H1 (cell line): ENCODE measurements at places on chromosomes 4 and X. TPM values are rescaled to one million over a fixed set of nuclear protein-coding genes. Genes with fewer than 3 reads are reported as not detected.

The CACNA1F gene
- polyA plus RNA-seq: 0.59 and 1.7 TPM in 2 replicates

- no peaks in the 10 kb centered on the region for H3K27me3 ChIP-seq
- no peak for DNase-seq
- no peak overlapping the region for H3K27ac ChIP-seq
- H3K36me3 ChIP-seq: no peaks in the 10 kb centered on the region
- peaks cover 7% of the 10 kb centered on the region; the same call in 1 of the 2 replicates for H3K4me1 ChIP-seq
Observed at GRCh38 chrX:12080265-12080664, 58.0 kb upstream of the FRMPD4 start.

The FRG2 gene
- polyA plus RNA-seq: not detected in 2 replicates

DNA sequence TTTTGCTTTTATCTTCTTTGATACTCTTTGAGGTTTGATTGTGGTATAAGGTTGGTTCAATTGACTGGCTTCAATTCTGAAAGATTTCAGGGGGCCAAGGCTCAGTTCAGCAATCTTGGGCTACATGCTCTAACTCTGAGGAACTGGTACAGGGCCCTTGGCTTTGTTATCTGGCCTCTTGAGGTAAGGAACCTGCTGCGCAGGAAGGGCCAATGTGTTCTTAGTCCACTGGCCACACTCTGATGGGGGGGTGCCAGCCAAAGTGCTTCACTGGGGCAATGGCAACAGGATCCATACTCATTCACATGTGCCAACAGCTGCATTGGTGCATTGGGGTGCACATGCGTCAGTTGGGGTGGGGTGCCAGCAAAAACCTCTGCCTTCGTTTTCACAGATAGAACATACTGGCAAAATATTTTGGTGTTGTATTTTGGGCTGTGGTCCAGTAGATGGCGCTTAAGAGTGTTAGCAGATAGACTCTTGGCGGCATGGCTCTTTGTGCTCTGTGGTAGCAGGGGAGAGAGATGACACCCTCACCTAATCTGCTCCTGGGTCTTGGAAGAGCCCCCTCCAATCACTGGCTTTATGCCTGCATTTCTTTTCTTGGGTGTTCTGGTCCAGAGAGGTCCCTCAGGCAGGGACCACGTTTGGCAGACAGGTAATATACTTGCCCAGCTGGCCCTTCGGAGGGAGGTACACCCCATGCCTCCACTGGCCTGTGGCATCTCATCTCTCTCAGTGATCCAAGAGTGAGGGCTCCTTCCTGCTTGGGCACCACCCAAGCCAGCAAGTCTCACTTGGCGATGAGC, 42.9 kb downstream of the NDST3 start:
- no peaks in the 10 kb centered on the region; the same call in 1 of the 2 replicates for H3K27me3 ChIP-seq
- H3K36me3 ChIP-seq: no peaks in the 10 kb centered on the region
- DNase-seq: peak; percentile 67
- no peaks in the 10 kb centered on the region for H3K4me1 ChIP-seq
- no peak overlapping the region for H3K4me3 ChIP-seq
- H3K27ac ChIP-seq: no peak overlapping the region

The PABPC1L2B gene
- polyA plus RNA-seq: 1.4 and 1.5 TPM in 2 replicates

DNA sequence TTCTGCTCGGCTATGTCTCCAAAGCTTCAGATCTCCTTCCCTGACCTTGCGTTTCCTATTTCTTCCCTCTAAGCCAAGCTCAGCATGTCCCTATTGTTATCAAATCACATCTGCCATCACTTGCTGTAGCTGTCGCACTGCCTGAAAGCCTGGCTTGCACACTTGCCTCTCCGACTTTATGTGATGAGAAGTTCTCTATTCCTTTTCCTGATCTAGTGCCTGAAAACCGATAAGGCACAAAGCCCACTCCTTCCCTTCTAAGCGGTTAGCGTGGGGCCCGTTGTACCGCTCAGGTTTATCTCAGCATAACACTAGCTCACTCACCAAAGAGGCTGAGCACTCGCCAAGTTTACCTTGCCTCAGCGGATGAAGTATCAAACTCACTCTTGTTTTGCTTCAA, 816 bp downstream of the NMU start:
- H3K27me3 ChIP-seq: peaks cover 22% of the 10 kb centered on the region
- no peak for DNase-seq
- H3K36me3 ChIP-seq: no peaks in the 10 kb centered on the region
- H3K4me1 ChIP-seq: peaks cover 10% of the 10 kb centered on the region
- peak overlapping the region; percentile 74 for H3K4me3 ChIP-seq

DNA sequence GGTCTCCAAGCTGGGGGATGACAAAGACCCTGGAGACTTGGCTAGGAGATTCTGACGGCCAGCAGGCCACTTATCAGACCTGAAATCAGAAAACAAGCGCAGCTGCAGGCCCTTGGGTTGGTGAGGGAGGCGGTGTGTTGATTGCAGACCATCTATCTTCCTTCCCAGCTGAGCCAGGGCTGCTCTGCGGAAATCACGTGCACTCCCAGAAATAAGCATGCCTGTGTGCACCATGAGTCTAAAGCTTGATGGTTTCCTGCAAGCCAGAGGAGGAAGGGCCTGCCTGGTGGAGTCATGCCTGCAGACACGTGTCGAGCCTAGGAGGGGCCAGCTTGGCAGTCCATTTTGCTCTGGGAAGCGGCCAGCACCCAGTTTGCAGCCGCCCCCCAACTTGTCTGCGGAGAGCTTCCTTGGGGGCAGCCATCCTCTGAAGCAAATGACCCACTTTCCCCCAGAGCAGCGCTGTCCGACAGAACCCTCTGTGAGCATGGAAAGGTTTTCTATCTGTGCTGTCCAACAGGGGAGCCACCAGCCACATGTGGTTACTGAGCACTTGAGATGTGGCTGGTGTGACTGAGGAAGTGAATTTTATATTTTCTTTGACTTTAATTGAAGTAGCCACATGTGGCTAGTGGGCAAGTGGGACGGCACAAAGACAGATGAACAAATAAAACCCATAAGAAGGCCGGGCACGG, 175.7 kb upstream of the BCOR start:
- H3K27me3 ChIP-seq: no peaks in the 10 kb centered on the region
- no peaks in the 10 kb centered on the region; the same call in 1 of the 2 replicates for H3K36me3 ChIP-seq
- no peaks in the 10 kb centered on the region for H3K4me1 ChIP-seq
- no peak for DNase-seq
- no peak overlapping the region for H3K4me3 ChIP-seq

DNA sequence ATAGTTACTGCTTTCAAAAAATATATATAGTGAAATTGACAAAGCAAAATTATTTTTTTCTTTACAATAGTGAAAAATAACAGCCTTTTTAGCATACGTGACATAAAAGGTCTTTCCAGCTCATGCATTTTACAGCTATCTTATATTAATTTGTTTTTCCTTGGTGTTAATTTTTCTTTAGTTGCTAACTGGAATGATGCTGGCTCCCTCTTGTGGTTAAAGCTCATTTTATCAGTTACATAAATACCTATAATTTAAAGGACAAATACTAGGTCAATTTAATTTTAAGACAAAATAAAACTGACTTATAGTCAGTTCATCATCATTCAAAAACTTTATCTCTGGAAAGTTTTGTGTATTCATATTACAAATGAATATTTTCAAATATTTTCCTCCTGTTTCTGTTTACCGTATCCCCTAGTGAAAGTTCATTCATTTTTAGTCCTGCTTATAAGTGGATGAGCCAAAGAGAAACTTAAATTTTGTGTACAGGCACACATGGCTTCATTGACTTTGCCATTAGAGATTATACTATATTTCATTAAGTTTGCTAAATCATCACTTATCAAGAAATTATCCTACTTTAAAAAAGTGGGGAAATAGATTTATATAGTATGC, 9.9 kb upstream of the ANAPC4 start:
- no peak overlapping the region for H3K4me3 ChIP-seq
- H3K27ac ChIP-seq: no peak overlapping the region
- no peaks in the 10 kb centered on the region for H3K27me3 ChIP-seq

GRCh38 chr4:128832243-128832625, 22.7 kb downstream of the JADE1 start:
- 0 out of 2 replicates have a peak overlapping the region, but pooled peaks have one; percentile 20 for H3K27ac ChIP-seq
- peaks cover 15% of the 10 kb centered on the region for H3K4me1 ChIP-seq

DNA sequence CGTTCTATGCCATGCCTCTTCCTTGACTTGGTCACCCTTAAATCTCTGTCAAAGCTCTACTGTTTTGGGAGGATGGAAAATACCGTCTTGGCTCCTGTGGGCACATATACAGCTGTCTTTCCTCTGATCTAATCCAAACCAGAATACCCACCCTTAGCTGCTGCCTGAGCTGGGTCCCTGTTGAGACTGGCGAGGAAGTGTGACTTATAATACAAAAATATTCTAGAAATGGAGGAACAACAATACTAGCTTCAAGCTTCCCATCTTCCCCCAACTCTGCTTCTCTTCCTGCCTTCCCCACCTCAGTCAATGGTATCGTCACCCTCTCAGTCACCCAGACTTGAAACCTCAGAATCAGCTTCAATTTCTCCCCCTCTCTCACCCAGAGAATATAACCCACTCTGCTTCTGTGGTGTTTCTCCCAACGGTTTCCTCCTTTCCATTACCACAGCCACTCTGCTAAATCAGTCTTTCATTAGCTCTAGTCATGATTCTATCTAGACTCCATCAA, 599 bp upstream of the IL2RG start:
- H3K27me3 ChIP-seq: peaks cover 2% of the 10 kb centered on the region; the same call in 1 of the 2 replicates
- no peak overlapping the region for H3K4me3 ChIP-seq
- H3K36me3 ChIP-seq: no peaks in the 10 kb centered on the region

The FAM9B gene
- not detected in 2 replicates for polyA plus RNA-seq

DNA sequence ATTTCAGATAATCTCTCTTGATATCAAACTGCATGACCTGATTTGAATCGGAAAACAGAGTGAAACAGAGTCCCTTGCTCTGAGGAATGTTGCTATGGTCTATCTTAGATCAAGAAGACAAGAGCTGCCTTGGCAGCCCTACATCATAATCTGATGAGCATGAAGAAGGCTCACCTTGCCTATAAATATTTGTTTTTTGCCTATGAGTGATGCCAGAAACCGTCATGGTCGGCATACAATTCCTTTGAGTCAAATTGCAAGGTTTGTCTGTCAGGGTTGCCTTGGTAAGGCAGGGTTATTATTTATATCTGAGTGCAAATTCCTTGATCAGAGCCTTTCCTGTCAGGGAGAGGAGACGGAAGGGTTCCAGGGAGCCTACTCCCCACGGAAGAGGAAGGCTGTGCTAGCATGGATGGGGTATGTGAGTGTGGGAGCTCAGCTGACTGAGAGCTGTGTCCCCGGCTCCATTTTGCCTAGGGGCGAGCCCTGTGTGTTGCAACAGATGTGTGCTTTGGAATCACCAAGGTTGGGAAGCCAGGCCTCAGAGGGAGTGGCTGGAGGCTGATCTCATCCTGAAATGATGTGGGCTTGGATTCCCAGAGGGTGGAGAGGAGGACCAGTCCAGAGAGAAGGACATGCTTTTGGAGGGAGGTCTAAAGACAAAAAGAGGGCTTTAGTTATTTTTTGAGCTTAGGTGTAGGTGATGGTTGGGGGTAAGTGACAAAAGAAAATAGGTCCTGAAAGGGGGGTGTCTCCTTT, 43.6 kb downstream of the RTL9 start:
- no peak overlapping the region for H3K4me3 ChIP-seq
- no peaks in the 10 kb centered on the region for H3K27me3 ChIP-seq
- no peak overlapping the region for H3K27ac ChIP-seq
- no peak for DNase-seq
- no peaks in the 10 kb centered on the region for H3K36me3 ChIP-seq

- H3K27ac ChIP-seq: no peak overlapping the region
- no peak overlapping the region for H3K4me3 ChIP-seq
- H3K4me1 ChIP-seq: no peaks in the 10 kb centered on the region
- H3K27me3 ChIP-seq: no peaks in the 10 kb centered on the region
- no peaks in the 10 kb centered on the region for H3K36me3 ChIP-seq
Observed at GRCh38 chr4:137312257-137312656, 220.0 kb downstream of the PCDH18 start.

- H3K36me3 ChIP-seq: no peaks in the 10 kb centered on the region
- H3K4me1 ChIP-seq: no peaks in the 10 kb centered on the region
- H3K27ac ChIP-seq: no peak overlapping the region
- no peaks in the 10 kb centered on the region for H3K27me3 ChIP-seq
- no peak for DNase-seq
Observed at GRCh38 chr4:37503261-37503660, 182.9 kb downstream of the RELL1 start.

- no peak overlapping the region for H3K4me3 ChIP-seq
- no peaks in the 10 kb centered on the region for H3K4me1 ChIP-seq
- no peaks in the 10 kb centered on the region for H3K27me3 ChIP-seq
- H3K36me3 ChIP-seq: no peaks in the 10 kb centered on the region
- H3K27ac ChIP-seq: no peak overlapping the region
Observed at GRCh38 chr4:156137679-156138473, 184.2 kb upstream of the CTSO start.

- H3K27me3 ChIP-seq: peaks cover 2% of the 10 kb centered on the region
- no peaks in the 10 kb centered on the region for H3K4me1 ChIP-seq
- H3K36me3 ChIP-seq: no peaks in the 10 kb centered on the region
- H3K4me3 ChIP-seq: no peak overlapping the region
Observed at GRCh38 chr4:83340692-83341343, 6.2 kb upstream of the HPSE start.

The NMU gene
- 40.9 and 50.4 TPM in 2 replicates for polyA plus RNA-seq

DNA sequence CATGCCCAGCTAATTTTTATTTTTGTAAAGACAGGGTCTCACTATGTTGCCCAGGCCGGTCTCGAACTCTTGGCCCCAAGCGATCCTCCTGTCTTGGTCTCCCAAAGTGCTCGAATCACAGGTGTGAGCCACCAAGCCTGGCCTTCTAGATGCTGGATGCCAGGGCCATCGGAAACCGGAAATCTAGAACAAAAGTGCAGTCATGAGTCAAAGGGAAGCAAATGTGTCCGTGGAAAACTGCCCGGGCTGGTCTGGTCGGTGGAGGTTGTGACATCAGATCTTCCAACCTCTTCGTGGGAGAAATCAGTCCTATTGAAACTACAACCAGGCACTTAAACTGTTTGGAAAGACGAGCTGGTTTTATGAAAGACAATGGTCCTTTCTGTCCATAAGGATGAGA, 92.3 kb upstream of the SHOX start:
- no peak for DNase-seq
- H3K4me1 ChIP-seq: no peaks in the 10 kb centered on the region
- H3K4me3 ChIP-seq: no peak overlapping the region
- H3K27ac ChIP-seq: no peak overlapping the region
- H3K36me3 ChIP-seq: no peaks in the 10 kb centered on the region
- H3K27me3 ChIP-seq: no peaks in the 10 kb centered on the region

GRCh38 chrX:38335382-38335781, 8.1 kb upstream of the RPGR start:
- no peak for DNase-seq
- H3K4me3 ChIP-seq: no peak overlapping the region
- H3K4me1 ChIP-seq: no peaks in the 10 kb centered on the region

- peak; percentile 71 for DNase-seq
- peak within 1 kb of the TSS; percentile 60; the same call in 1 of the 2 replicates for H3K27ac ChIP-seq
- H3K4me1 ChIP-seq: peaks cover 11% of the 10 kb centered on the region
- H3K36me3 ChIP-seq: no peaks in the 10 kb centered on the region
Observed at GRCh38 chr4:153759407-153760316, at the start of gene RNF175. RNF175 (minus strand) TSS chr4:153760024; CDS start chr4:153759862, 162 bp downstream.

GRCh38 chrX:131987252-131987651, 35.9 kb upstream of the STK26 start:
- H3K27me3 ChIP-seq: no peaks in the 10 kb centered on the region
- no peaks in the 10 kb centered on the region for H3K4me1 ChIP-seq
- no peak overlapping the region for H3K4me3 ChIP-seq
- no peak overlapping the region for H3K27ac ChIP-seq
- no peaks in the 10 kb centered on the region for H3K36me3 ChIP-seq
